ENCODE measurements at places on chromosomes 12 and 14. TPM values are rescaled to one million over a fixed set of nuclear protein-coding genes. Genes with fewer than 3 reads are reported as not detected.
A peak's percentile ranks its signal among the peaks of the same experiment; 100 is the strongest.

MEG3 gene
- total RNA-seq, result 16.3 TPM

B4GALNT3 gene
- total RNA-seq, result 1.8 TPM

GRCh38 chr12:121789233-121789781 lies 4.2 kb downstream of the RHOF start:
- DNase-seq, result no peak

DNA sequence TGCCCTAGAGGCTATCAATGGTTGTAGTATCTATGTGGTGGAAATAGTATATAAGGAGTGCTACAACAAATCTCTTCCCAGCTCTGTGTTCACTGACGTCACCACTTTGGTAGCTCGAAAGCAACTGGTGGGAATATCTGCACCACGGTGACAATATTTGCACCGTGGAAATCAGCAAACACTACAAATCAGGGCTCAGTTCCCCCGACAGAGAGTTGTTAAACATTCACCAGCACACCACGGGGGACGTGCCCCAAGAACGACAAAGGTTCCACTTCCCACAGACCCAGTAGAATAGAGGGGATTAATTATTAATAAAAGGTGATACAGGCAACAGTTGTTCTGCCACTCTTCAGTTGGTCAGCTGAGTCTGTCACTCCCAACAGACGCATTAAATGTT lies 98.4 kb downstream of the CCDC60 start:
- DNase-seq, result no peak

DNA sequence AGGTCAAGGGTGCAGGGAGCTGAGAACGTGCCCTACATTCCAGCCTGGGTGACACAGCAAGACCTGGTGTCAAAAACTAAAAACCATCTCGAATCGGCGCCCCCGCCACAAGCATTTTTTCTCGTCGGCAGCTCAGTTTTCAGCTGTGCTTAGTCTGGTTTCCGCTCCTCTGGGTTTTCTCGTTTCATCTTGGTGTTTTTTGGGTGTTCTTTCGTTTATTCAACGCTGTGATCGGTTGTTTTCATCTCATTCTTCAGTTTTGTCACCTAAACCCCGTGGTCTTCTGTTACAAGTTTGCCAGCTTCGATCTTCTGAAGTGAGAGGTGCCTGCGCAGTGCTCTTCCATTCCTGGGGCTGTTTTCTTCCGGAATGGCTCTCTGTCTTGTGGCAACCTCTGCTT lies 41.4 kb downstream of the NOC4L start:
- DNase-seq, result no peak

FAIM2 gene
- 0.49 TPM for total RNA-seq

- peak; percentile 81 for DNase-seq
Measured at GRCh38 chr12:124898200-124898922, 16.1 kb downstream of the UBC start.

FGD4 gene
- 0.59 TPM for total RNA-seq

COX8C gene
- not detected for total RNA-seq

TEX22 gene
- 0.07 TPM for total RNA-seq

DNA sequence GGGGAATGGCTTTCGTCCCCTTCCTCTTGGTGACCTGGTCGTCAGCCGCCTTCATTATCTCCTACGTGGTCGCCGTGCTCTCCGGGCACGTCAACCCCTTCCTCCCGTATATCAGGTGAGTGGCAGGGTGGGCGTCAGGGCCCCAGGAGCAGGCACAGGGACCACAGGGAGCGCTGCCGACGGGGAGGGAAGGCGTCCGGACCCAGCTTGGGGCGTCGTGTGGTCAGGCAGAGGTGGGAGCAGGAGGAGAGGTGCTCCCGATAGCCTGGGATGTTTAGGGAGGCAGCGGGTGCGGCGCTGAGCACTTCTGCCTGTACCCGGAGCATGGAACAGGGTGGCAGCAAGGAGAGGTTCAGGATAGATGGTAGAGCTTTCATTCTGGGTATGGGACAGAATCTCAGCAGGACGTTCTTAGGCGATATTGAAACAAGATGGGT lies 444 bp downstream of the DRAM1 start:
- peak; percentile 49 for DNase-seq

GRCh38 chr12:99647453-99647852 lies at the start of gene GARIN6:
Gene GARIN6, plus strand, starts transcription at chr12:99647753. Its CDS starts 422 bp downstream, at chr12:99648175.
- DNase-seq, result no peak

DNA sequence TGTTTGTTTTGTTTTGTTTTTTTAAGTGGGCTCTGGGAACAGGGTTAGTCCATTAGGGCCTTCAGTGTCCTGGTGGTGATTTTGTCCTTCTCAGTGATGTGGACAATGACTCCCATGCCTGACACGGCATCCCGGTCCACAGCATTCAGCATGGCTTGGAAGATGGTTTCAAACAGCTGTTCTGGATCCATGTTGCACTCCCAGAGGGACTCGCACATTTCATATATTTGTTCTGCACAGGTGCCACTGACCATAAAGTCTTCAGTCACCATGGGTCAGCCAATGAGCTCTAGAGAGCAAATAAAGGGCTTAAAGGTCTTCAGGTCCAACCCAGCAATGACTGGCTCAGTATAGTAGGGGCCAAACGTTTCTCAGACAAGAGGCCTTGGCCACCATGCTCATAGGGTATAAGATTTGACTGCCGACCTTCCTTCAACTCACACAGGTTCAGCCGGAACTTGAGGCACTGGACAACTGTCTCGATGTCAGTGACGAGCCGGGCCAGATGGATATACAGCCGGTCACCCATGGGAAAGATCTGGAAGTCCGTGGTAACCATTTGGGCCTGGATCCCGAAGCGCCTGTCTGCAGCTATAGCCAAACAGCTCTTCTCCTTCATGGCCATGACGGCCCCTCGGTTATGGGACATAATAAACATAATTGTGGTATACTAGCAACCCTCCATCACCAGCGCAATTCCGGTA lies 18.0 kb downstream of the OR10P1 start:
- no peak for DNase-seq

DNA sequence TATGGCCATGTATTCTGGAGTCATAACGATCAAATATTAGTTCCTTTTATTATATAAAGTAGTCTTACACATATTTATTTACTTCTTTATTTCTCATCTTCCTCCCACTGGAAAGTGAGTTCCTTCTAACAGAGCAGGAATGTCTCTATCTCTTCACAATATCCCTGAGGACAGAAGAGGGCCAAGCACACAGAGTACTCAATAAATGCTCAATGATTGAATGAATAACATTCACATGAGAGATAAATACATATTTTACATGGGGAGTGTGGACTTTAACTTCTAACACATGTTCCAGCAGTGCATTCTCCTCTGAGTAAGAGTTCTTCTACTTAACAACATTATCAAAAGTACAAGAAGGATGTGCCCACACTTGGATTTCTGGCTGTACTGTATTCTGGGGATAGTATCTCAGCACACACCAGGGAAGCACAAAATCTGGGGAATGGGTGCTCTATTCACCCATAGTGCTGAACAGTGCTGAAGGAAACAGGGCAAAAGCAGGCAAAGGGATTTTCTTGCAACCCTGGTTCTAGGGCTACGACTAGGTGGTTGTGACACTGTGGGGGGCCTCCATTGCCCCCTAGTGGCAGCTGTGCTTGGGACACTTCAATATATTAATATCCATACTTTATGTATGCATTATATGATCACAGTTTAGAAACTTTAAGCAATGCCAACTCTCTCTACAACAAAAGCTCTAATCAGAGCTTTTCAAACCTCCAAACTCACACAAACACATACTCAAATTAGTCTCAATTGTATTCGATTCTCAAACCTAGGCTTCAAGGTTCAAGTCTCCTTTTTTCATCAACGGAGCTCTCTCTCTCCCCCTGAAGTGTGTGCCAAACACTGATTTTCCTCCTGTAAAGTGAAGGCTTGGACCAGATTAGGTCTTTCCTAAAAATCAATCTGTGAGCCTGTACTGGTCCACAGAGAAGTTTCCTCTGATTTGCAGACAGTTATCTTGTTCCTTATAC lies 115.5 kb downstream of the SLC2A13 start:
- no peak for DNase-seq

DNA sequence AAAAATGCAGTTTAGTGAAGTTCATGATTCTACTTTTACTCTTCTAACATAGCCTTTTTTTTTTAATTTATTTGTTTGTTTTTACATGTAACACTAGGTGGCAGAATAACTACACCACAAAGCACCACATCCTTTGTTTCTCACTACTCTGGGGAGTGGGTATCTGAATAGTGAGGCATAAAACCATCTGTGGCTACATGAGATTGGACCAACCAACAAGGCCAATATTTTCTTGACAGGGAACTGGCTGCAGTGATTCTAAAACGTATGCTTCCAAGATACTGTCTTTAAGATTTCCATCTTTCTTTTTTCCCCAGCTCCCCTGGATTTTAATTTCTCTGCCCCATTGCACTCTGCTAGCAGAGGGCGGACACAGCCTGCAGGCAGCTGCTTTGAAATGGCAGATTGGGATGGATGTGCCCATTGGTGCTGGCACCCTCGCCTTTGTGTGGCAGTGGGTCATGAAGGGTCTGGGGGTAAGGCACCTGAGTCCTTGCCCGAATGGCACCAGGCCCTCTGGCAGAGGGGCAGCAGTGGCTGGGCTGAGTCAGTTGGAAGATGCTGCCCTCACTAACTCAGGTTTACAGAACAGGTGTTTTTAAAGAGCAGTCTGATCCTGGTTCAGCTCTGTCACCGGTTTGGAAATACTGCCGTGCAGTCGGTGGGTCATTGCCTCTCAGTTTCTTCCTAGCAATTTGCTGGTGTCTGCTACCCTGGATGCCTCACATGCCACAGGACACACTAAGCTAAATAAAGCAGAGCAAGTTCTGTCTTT lies 429.1 kb downstream of the RAD51B start:
- peak; percentile 74 for DNase-seq

EMC9 gene
- total RNA-seq, result 30.1 TPM

DNA sequence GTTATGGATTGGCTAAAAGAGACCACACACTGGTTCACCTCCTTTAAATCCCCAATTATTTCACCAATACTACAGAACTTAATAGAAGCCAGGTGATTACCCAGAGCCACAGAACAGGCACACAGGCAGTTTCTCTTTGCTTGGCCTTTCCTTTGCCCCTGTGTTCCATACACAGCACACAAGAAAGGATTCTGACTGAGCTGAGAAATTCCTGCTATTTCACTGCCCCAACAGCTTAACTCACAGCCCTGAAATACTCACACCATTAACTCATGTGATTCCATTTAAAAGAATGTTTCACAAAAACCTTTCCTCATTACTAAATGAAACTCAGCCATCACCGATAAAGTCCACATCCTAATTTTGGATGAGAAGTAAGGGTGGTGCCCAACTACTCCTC lies 133.6 kb downstream of the MED13L start:
- DNase-seq, result peak; percentile 69

ASCL1 gene
- not detected for total RNA-seq

- peak; percentile 35 for DNase-seq
Measured at GRCh38 chr12:69500631-69501030, 30.4 kb downstream of the FRS2 start.

DNA sequence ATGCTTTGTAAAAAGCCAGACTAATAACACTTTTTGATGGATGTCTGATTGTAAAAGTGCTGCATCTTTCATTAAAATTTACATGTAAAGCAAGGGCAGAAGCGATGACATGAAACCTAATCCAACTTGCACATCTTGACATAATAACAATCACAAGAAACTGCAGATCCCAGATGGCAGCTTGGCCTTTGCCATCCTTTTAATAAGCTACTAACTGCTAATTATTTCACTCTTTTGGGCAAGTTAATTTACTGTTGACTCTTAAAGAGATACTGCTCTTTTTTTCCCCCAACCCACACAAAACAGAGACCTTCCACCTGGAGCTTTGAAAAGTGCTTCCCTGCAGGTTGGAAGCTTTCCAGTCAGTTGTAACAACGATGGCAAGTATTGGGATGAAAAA lies 137.5 kb downstream of the NRXN3 start:
- no peak for DNase-seq

- DNase-seq, result no peak
Measured at GRCh38 chr14:68362846-68363245, 430.0 kb downstream of the ZFP36L1 start.

- DNase-seq, result no peak
Measured at GRCh38 chr12:61810486-61810885, 449.7 kb upstream of the USP15 start.

GRCh38 chr12:103382736-103383346 lies 112.9 kb downstream of the C12orf42 start:
- no peak for DNase-seq

- no peak for DNase-seq
Measured at GRCh38 chr12:49559011-49559675, 8.8 kb downstream of the MCRS1 start.

DNA sequence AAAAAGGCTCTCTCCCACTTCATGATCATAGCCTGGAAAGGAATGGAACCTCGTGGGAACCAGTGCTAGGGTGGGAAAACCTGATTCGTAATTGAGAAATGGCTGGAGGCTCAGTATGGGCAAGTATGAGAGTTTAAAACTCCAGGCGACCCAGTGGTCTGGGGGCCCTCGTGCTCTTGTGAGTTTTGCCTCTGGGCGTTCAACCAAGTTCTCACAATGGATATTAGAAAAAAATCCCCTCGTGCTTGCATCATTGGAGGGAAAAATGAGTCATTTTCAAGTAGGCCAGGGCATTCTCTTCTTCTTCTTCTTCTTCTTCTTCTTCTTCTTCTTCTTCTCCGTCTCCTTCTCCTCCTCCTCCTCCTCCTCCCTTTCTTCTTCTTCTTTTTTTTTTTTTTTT lies 39.0 kb downstream of the GPR68 start:
- no peak for DNase-seq

DNA sequence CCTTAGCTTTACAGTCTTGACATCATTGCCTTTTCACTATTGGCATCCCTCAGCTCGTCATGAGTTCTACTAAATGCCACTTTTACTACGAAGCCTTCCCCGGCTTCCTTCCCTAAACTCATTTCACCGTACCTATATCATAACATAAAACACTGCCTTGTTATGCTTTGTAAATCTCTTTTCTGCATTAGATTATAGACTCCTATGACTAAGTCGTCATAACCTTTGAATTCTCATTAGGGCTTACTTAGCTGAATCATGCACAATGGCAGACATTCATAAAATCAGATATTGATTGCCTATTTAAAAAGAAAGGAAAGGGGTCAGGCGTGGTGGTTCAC lies 21.0 kb downstream of the BTG1 start:
- DNase-seq, result no peak

KLRC2 gene
- total RNA-seq, result not detected

ANKRD33 gene
- not detected for total RNA-seq

GRCh38 chr12:57521525-57522010 lies 1.1 kb upstream of the MBD6 start:
- no peak for DNase-seq

- peak; percentile 58 for DNase-seq
Measured at GRCh38 chr12:28958553-28959195, 190.4 kb upstream of the FAR2 start.

FNTB gene
- 18.3 TPM for total RNA-seq

- peak; percentile 57 for DNase-seq
Measured at GRCh38 chr14:54420478-54421142, 20.6 kb downstream of the CNIH1 start.

TSPAN8 gene
- not detected for total RNA-seq

Measured in M059J (cell line).